ENCODE measurements at places on chromosomes 2 and 18.

DNA sequence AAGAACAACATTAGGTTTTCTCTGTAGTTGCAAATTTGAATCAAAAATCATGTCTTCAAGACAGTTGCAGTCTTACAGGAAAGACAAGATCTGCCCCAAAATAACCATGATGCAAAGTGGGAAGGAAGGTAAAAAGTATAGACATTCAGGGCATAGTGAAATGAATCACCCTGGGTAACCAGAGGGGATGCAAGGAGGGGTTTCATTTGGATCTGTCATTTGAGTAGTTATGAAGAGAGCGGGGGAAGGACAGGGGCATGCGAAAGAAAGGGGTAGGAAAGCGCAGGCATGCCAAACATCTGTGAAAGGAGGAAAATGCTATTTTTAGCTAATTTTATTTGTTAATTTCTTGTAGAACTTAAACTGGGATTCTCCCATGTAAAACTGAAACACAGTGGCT lies 219.1 kb upstream of the BOD1L2 start:
- no peak for DNase-seq

- DNase-seq = no peak
Observed at GRCh38 chr2:86016581-86016980, 89.1 kb downstream of the POLR1A start.

GRCh38 chr2:170191166-170191866 lies 13.4 kb downstream of the MYO3B start:
- DNase-seq = no peak

DNA sequence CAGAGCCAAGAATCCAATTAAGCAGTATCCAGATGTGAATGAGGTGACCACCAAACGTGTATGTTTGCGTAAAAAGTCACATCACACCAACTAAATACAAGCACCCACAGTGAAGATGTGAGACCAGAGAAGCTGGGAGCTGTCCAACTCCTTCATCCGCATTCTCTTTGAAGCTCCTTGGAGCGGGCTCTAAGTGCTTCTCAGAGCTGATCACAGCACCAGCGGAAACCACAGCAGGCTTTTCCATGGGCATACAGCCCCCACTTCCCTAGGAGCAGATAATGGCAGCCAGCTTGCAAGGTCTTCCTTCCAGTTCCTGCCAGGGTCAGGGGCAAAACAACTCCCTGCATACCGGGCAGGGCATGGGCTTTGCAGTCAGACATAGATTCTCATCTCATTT lies 36.4 kb downstream of the REEP1 start:
- no peak for DNase-seq

- DNase-seq = no peak
Observed at GRCh38 chr2:16325016-16325975, 340.3 kb downstream of the CYRIA start.

- DNase-seq = no peak
Observed at GRCh38 chr2:138648606-138649005, 131.6 kb downstream of the NXPH2 start.

DNA sequence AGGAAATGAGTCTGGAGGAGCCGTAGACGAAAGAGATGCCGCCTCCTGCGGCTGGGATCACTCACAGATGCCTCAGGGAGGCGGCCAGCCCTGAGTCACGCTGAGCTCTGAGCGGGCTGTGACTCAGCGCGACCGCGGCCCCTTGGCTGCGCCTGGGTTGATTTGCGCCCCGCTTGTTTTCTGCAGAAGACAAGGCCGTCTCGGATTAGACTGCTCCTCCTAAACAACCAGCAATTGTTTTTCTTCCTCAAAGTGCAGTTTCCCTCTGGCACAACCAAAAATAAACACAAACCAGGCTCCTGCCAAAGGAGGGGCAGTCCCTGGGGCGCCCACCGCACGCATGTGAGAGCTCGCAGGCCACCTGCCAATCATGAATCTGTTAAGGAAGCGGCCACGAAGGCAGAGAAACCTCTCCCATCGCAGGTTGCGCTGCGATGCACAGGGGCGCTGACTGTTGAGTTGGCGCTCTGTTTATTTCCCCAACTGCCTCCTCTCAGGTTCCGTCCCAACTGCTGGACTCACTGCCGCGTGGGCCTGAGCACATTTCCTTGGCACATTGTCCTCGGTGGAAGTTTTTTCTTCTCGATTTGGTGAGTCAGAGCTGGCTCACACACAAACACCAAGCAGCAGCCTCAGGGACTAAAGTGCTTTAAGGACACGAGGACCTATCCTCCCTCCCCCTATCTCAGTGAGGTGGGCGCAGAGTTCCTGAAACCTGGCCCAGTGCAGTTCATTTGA lies 85.2 kb upstream of the NDUFV2 start:
- DNase-seq = peak; percentile 90

GRCh38 chr2:65382776-65383357 lies 49.5 kb downstream of the SPRED2 start:
- DNase-seq = peak; percentile 98

GRCh38 chr18:69777248-69777647 lies 170.4 kb downstream of the CD226 start:
- DNase-seq = no peak

DNA sequence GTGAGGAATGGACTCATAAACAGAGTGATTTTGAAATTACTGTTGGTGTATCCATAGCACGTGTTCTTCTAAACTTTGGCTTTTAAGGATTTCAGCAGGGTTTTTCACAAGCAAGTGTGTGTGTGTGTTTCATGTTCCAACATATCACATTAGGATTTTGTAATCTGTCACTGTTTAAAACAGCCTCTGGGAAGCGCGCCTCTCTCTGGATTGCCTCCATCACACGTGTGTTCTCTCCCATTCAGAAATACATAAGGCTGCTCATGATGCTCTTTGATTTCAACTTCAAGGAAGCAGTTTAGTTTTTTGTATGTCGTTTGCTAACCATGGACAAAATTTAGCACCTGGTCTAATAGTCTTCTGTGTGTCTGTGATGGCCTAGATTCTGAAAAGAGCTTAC lies 370.4 kb downstream of the MTX2 start:
- DNase-seq = no peak

DNA sequence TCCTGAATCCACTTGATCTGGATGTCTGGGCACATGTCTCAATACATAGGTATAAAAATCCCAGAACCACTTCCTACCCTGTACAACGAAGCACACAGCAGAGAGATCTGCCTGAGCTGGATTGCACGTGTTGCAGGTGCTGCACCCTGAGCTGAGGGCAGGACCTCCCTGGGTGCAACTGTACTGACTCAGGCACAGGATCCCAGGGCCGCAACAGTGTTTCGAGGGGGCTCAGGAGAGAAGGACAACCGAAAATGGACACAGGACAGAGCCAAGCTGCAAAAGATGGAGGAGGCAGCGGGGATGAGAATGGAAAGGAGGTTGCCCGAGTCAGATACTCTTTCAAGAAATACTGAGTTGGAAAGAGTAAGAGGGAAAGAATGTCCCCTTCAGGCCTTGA lies 354.1 kb downstream of the EIPR1 start:
- no peak for DNase-seq

DNA sequence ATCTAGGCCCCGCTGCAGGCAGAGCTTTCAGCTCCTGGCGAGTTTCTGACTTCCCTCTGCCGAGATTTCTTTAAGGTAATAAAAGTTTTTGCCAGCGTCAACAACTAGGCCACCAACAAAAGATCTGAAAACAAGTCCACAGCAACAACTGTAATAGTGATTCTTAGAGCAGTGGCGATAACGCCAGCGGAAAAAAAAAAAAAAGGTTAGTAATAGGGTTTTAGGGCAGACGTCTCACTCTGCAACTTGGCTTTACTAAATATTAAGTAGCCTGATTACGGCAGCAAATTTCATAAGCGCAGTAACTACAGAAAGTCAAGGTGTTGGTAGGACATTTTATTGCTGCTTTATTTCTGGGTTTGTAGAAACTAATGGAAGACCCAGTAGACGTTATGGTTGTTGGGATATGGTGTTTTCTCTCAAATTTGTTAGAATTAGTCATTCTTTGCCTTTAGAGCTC lies 481 bp downstream of the SLC30A6 start:
- DNase-seq = no peak

DNA sequence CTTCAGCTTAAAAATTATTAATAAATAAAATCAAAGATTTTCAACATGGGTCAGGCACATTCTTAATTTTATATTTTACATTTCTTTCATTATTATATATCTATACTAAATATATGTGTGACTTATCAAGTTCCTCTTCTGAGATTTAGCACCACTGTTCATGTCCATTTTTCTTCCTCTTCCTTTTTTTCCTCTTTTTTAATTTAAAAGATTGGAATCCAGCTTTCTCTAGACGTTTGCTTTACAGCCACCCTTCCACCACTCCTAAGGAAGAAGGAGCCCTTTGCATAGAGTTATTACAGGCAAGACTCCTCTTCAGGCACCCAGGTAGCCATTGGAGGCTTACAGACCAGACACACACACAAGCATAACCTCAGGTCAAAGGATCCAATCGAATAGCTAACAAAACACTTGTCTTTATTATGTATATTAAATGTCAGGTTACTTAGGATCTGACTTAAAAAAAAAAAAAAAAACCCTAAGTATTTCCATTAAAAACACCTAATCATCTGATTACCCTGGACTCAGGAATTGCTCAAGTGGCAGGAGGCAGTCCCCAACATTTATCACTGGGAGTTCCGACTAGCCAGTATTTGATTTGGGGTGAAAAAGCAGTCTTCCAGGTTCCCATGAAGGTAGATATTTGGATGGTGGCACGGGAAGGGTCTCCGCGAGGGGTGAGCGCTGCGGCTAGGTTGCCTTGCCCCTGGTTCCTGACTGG lies 2.4 kb upstream of the ZEB2 start:
- no peak for DNase-seq

- DNase-seq = no peak
Observed at GRCh38 chr18:69032009-69032408, 234.1 kb downstream of the CCDC102B start.

DNA sequence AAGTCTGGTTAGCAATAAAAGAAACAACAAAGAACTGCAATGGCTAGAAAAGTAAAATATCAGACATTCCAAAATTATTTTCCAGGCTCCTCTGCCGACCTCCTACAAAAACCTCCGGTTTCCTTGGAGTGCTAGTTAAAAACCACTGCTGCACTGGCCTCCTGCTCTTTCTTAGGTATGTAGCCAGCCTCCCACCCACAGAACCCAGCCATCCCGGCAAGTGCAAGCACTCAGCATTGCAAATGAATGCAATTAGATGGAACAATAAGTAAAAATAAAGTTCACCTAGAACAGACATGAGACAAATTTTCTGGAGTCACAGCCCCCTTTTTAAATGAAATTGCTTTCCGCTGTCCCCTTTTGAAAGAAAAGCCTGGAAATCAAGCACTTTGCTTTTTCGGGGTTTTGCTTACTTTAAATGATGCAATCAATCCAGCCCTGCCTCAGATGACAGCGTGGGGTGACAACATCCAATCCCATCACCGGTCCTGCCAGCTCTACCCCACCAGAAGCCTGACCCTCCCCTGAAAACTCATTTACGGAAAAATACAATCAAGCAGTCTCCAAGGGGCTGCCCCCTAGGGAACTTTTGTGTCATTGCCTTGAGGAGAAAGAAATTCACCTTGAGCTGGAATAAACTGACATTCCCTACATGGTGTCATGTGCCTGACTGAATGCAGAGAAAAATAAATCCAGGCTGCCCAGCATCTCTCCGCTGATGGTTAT lies 199.8 kb downstream of the EPHA4 start:
- DNase-seq = no peak
